ENCODE measurements at places on chromosomes 4 and X. TPM values are rescaled to one million over a fixed set of nuclear protein-coding genes. Genes with fewer than 3 reads are reported as not detected.

The PCDH11X gene
- not detected for polyA plus RNA-seq

The GCNA gene
- polyA plus RNA-seq, result 2.9 TPM

The F11 gene
- polyA plus RNA-seq, result 0.19 TPM

The ENPEP gene
- 1.1 TPM for polyA plus RNA-seq

The FATE1 gene
- polyA plus RNA-seq, result 0.06 TPM

The MAGEE2 gene
- 0.01 TPM for polyA plus RNA-seq

The ARHGAP4 gene
- polyA plus RNA-seq, result 6.8 TPM

The ARSJ gene
- polyA plus RNA-seq, result 0.03 TPM

Data from psoas muscle (tissue), 8 donors.